ENCODE measurements at places on chromosomes 16 and 17.

DNA sequence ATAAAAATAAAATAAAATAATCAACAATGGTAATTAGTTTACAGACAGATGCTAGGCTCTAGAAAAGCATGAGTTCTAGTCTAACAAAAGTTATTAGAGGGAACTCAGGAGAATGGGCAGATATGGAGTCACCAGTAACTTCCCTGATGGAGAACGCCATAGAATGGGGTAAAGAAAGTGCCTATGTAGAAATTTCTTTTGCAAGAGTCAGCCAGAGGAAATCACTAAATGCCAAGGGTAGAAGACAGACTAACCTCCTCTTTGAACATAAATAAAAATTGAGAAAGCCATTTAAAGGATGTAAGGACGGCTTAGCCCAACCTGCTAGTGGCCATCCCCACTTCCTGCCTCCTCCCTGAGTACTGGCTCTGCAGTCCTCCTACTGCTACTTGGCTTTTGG is 141.6 kb downstream of the VPS53 start:
- no peak for DNase-seq

DNA sequence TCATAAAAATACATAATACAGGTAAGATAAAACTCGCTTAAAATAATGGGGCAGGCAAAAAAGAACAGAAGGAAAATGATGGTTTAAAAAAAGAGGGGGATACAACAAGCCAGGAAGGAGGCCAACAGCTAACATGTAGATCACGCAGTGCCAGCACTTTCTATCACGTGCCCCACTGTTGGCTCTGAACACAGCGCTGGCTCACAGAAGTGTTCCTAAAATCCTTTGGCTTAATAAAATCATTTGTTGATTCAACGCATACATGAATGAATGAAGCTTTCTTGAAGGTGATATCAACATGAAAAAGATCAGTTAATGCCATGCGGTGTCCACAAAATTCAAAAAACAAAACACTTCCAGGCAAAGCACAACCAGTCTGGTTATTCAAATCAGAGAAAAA is 8.5 kb downstream of the ITGAE start:
- no peak for DNase-seq

DNA sequence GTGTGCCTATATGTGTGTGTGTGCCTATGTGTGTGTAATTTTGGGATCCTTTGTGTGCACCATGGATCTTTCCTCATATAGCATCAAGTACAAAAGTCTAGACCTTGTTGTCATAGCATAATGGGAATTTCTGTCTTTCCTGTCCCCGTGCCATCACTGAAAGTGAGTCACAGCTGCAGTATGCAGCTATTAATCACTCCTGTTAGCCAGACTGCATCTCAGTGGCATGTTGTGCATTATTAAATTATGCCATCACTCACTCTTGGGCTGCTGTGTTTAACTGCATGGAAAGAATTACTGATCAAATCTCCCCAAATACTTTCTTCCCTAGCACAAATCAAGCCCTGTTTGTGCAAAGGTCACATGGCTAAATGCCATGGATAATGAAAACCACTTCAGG is 92.4 kb downstream of the CBLN1 start:
- DNase-seq, result no peak

- DNase-seq, result no peak
These were observed 1.4 kb downstream of the NTHL1 start for GRCh38 chr16:2045965-2046892.
